Activated T-helper 1 cell treated with anti-CD3 and anti-CD28 coated beads, Interleukin-2, amount 50 U/mL, for 16 hours (primary cell): ENCODE measurements at places on chromosomes 7 and 10.

DNA sequence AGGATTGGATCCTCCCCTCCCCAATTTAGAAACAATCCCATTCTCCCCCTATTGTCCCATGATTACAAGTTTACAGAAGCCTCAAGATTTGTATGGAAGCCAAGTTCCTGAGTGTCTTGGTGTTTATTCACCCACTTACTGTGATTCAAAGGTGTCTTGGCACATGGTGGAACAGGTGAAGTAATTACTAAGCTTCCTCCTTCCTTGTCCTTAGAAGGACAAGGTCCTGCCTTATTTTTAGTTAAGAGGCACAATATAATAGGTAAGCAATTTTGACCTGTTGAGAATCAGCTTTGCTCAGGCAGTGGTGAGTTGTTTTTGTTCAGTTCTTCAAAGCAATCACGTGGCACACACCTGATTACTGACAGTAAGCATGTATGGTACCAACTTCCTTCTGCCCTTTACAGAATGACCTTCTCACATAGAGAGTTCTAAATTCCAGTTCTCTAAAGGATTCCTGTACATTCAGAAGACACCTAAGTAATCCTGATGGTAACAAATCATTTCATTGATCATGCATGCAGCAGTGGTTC lies 60.7 kb upstream of the SLC13A1 start:
- DNase-seq = no peak

- DNase-seq = no peak
Observed at GRCh38 chr7:81887098-81888090, 117.5 kb upstream of the HGF start.

- no peak for DNase-seq
Observed at GRCh38 chr10:56035489-56035888, 325.6 kb downstream of the ZWINT start.

DNA sequence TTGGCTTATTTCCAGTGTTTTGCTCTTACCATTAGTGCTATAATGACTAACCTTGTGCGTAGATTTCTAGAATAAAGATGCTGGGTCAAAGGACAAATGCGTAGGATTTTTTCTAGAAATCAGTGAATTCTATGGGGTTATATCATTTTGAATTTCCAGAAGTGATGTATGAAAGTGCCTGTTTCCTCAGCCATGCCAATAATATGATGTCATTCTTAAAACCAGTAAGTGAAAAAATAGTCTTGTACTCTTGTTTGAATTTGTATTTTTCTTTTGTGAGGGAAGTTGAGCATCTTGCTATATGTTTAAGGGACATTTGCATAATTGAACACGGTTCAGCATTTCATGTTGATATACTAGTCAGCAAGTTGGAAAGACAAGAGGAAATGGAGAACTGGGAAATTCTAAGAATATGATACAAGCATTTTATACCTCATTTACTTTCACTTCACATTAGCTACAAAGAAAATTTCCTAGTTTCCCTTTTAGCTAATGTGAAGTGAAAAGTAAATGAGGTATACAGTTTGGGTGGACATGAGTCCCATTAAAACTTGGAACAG lies 3.8 kb upstream of the DNAH11 start:
- DNase-seq = no peak

- DNase-seq = no peak
Observed at GRCh38 chr7:44876393-44876792, 8.9 kb downstream of the PURB start.

- DNase-seq = no peak
Observed at GRCh38 chr7:45937862-45938261, 16.8 kb upstream of the IGFBP3 start.

DNA sequence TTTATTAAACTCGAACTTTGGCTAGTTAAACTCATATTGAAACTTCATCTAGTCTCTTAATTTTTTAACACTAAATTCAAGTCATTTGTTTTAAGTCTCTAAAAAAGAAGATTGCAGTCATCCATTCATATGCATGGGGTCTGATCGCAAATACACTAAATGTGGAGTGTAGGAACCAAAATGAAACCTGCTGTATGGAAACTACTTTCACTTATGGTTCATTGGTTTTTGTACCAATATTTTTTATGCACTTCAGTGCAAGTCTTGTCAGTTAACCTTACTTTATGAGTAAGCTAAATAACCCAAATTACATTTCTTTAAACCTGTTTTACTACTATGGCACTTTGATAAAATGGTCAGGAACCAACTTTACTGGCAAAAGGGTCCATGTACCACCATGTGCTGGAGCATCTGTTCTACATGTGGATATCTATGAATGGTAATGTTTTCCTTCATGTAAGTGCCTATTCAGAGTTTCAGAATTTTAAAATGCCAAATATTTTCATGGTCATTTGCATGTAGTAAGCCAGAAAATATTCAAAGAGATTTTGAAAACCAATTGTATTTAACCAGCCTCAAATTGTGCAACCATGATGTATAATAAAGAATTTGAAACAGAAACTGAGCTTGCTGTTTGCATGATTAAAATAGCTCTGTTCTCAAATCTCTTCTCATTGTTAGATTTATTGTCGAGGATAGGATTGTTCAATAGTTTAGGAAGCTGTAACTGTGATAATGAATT lies 7.6 kb upstream of the SUPV3L1 start:
- no peak for DNase-seq

- DNase-seq = no peak
Observed at GRCh38 chr10:45566415-45566814, 106.2 kb downstream of the ZFAND4 start.

- no peak for DNase-seq
Observed at GRCh38 chr7:29990931-29991330, 1.3 kb upstream of the SCRN1 start.

GRCh38 chr7:43584195-43584586 lies 1.3 kb downstream of the STK17A start:
- no peak for DNase-seq

GRCh38 chr10:124156524-124157260 lies 63.3 kb upstream of the CHST15 start:
- no peak for DNase-seq

GRCh38 chr10:113131613-113132261 lies 181.7 kb downstream of the TCF7L2 start:
- DNase-seq = no peak

DNA sequence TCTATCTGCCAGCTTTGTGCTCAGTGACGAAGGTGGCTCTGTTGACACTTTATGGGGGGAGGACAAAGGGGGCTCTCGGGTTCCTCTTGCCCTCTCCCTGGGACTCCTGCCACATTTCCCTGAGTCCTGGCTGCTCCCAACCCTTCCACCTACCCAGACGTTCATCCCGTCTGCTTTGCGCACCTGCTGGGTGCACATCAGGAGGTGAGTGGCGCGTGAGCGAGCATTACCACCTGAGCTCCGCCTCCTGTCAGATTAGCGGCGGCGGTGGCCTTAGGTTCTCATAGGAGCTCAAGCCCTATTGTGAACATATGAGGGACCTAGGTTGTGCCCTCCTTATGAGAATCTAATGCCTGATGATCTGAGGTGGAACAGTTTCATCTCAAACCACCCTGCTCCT lies 137.2 kb downstream of the DYNC2I1 start:
- DNase-seq = no peak

GRCh38 chr10:17811146-17811865 lies 2.2 kb downstream of the MRC1 start:
- DNase-seq = no peak
